ENCODE measurements at places on chromosomes 12 and 14.

DNA sequence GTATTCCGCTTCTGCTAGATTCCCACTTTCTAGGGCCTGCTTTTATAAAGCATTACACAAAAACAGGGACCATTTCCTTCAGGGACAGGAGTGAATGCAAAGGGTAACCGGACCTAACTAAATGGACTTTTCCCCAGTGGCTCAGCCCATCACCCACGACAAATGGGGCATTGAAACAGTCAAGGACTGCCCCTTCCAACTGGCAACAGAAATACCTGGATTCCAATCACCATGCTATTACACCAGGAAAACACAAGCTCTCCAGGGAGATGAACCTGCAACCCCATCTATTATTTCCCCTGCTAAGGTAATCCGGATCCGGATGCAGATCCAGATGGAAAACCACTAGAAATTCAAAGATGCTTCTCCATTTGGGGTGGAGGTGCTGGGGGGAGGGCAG, 1.0 kb downstream of the MPHOSPH9 start:
- DNase-seq: no peak

GRCh38 chr14:99100497-99101270, 171.3 kb downstream of the BCL11B start:
- DNase-seq: no peak

GRCh38 chr14:61298824-61299223, 17.7 kb upstream of the TMEM30B start:
- no peak for DNase-seq

DNA sequence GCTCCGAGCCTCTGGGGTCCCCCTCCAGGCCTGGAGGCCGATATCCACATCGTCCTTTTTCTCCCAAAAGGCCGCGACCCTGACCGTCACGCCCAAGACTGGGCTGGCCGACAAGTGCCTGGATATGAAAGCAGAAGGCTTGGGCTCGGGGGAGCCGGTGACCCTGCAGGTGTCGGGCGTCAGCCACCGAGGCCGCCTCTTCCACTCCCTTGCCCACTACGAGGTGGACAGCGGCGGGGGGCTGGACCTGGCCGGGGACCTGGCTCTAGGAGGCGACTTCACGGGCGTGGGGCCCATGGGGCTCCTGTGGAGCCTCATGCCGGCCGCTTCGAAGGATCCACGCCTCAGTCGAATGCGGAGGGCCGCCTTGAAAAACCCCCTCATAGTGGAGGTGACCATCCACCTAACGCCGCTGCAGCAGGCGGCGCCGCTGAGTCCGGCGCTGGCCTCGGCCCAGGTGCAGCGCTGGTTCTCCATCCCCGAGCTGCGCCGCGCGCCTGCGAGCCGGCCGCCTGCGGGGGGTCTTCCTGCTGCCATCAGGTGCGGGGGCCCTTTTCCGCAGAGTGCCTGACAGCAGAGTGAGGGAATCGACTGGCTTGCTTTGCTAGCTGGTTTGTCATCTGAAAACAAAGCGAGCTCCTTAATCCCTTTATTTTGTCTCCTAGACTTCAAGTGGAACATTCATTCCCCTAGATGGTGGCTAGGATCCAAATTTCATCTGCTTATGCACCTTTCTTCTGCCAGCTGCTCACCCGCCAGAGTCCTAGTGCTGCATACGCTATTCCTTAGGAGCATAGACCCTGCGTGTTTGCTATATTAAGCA, 10.6 kb upstream of the DNAL1 start:
- peak; percentile 60 for DNase-seq

DNA sequence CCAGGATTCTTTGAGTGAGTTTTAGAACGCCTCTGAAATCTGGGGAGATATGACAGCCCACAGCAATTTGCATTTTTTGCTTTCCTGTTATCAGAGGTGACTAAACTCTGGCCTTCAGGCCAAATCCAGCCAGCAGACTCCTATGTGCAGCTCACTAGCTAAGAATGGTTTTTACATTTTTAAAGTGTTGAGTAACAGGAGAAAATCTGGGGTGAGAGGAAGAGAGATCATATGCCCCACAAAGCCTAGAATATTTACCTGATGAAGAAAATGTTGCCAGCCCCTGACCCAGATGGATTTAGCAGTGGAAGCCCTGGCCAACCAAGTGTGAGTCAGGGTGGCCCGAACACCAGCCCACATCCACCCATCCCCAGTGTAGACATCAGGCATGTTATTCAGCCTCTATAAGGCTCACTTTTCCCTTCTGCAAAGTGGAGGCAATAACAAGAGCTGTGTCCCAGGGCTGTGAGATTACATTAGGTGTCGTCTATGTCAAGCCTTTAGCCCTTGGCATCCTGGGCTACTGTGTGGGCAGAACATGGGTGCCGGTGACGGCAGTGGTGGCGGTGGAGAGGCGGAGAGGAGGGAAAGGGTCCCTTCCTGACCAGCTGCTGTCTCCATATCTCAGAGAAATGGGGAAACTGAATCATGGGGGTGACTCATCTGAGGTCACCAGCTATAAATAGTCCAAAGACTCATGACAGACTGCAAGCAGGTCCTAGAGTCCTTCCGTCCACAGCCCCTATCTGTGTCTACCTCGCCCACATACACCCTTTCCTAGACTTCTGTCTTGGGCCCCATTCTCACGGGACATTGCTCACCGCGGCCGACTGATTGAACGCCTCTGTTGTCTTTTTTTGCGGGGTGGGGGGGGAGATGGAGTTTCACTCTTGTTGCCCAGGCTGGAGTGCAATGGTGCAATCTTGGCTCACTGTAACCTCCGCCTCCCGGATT, 32.6 kb upstream of the CD9 start:
- peak; percentile 62 for DNase-seq

GRCh38 chr14:78985668-78986381, 815.7 kb downstream of the NRXN3 start:
- no peak for DNase-seq

GRCh38 chr14:26289891-26290486, 307.8 kb downstream of the NOVA1 start:
- DNase-seq: no peak

DNA sequence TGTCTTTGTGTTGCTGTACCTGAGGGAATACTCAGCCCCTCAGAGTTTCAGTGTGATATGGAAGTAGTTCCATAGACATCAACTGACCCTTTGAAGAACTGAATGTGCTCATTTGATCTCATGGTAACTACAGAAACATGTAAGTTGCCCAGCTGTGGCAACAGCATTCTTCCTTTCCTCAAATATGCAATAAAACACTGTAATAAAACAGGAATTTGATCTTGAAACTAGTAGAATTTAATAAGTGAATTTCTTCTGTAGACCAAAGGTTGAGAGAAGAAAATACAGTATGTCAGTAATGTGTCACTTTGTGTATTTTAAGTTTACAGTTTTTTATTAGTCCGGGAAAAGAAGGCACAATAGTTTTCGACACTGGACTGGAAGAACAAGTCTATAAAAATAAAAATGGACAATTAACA, 31.9 kb downstream of the KCTD10 start:
- no peak for DNase-seq

GRCh38 chr12:72570601-72571000, 298.4 kb downstream of the TRHDE start:
- DNase-seq: no peak

DNA sequence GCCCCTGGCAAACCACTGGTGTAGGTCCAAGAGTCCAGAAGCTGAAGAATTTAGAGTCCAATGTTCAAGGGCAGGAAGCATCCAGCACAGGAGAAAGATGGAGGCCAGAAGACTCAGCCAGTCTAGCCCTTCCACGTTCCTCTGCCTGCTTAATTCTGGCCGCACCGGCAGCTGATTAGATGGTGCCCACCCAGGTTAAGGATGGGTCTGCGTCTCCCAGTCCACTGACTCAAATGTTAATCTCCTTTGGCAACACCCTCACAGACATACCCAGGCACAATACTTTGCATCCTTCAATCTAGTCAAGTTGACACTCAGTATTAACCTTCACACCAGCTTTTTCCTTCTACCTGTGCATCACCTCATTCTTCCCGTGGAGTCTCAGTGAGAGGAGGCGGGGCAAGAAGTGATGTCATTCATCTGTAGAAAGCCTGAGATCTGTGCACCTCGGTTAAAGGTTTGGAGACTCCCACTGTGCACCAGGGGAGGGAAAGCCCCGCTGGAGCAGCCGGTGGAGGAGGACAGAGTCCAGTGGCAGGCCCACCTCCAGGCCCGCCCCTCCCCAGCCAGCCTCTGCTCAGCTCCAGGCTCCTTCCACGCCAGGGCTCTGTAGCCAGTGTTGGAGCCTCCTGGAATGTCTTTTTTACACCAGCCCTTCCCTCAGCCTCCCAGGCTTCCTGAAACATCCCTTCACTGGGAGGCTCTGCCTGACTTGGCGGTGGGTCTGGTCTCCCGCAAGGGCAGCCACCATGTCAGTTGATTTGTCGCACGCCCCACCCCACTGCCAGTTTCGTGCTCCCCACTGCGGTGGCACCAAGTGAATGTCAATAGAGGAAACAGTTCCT, 80.1 kb upstream of the DYNC1H1 start:
- no peak for DNase-seq

GRCh38 chr12:96194576-96194889, 358 bp downstream of the ELK3 start:
- DNase-seq: no peak

DNA sequence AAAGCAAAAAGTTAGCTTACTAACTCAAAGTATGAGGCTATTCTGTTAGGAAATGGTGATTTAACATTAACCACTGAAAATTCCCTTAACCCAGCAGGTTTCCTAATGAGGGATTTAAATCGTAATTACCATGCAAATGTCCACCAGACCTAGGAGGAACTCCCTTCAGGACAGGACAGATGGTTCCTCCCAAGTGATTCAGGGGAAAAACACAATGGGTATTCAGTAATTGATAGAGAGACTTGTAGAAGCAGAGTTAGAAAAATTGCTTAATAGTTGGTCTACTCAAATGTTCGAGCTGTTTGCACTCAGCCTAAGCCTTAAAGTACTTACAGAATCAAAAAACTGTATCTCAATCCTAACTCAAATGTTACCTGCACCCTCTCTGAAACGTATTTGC, 21.6 kb downstream of the RERGL start:
- no peak for DNase-seq

DNA sequence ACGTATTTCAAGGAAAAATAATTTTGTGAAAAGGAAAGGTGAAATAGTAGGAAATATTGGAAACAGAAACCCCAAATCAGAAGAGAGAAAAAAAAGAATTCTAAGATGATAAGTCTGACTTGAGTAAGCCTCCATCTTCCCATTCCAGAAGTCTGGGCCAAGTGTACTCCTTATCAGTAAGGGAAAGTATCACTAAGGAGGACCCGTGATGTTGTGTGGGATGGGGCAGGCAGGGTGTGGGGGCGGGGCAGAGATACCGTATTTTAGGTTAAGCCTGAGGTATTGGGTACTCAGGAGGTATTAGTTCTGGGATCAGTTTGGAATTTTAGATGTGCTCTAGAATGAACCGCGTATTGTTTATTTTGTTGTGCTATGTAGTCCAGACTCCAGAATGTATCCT, 33.8 kb upstream of the PSMA6 start:
- no peak for DNase-seq

DNA sequence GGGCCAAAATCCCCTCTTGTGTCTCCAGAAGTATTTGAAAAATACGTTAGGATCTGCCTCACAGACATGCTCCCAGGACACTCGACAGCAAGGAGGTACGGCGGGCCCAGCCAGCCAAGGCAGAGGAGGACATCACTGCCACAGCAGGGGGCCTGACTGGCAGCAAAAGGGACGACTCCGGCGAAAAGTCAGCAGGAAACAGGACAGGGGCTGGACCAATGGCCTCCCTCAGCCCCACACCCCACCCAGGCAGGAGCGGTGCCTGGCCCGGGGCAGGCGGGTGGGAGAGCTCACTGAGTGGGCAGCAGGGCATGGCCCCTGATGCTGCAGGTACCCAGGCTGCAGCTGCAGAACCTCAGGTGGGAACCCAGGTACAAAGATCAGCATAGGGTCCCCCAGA, 17.8 kb downstream of the BRF1 start:
- no peak for DNase-seq

DNA sequence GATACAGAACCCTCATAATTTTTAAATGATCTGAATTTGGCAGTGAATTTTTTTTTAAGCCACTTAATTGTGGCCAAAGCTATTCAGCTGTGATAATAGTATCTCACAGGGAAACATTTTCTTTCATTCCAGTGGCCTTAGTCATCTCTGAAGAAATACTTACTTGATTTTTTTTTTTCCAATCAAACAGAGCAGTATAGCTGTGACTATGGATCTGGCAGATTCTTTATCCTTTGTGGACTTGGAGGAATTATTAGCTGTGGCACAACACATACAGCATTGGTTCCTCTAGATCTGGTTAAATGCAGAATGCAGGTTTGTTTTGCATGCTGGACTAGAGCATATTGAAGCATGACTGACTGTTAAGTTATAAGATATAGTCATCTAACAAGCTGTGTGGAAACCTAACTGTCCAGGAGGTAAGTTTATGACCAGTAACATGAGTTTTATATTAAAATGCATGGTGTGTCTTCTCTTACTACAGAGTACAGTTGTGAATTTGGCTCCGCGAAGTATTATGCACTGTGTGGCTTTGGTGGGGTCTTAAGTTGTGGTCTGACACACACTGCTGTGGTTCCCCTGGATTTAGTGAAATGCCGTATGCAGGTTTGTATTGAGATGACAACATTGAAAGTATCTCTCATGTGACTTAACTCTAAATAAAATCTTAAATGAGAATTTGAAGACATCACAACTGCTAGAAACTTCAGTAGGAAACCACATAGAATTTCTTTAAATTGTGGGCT, 1.9 kb downstream of the SLC25A3 start:
- no peak for DNase-seq

- no peak for DNase-seq
These were observed 154.8 kb upstream of the PRKD1 start for GRCh38 chr14:30082486-30082885.

DNA sequence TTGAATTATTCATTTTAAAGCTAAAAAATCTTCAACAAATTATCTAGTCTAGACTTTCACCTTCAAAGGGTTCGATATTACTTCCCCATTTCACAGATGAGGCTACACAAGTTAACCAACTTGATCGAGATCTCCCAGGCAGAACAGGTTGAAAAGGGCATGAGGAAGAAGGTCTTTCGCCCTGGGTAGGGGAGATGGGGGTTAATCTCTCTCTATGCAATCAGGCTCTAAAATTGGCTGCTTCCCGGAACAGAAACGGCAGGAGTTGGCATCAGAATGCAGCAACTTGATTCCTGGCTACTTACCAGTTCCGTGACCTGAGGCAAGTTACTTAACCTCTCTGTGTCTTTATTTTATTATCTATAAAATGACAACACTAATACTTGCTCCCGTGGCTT, 2.4 kb upstream of the CISTR start:
- no peak for DNase-seq

All from Right ventricle myocardium superior (tissue), 1 donor.